Osteocyte (in vitro differentiated cells): ENCODE measurements at places on chromosomes 1 and 21. TPM values are rescaled to one million over a fixed set of nuclear protein-coding genes. Genes with fewer than 3 reads are reported as not detected.

Gene SERPINC1
- 0.40 TPM in 1 of 2 replicates, not detected in the other for total RNA-seq

Gene CFAP107
- total RNA-seq = not detected in 2 replicates

- no peaks in the 10 kb centered on the region for H3K36me3 ChIP-seq
- peaks cover 29% of the 10 kb centered on the region for H3K4me1 ChIP-seq
- H3K27me3 ChIP-seq = no peaks in the 10 kb centered on the region
- H3K27ac ChIP-seq = no peak overlapping the region
- no peak for DNase-seq
Measured at GRCh38 chr1:243964915-243965314, 86.2 kb upstream of the ZBTB18 start.

Gene PTAFR
- total RNA-seq = 0.08 TPM in 1 of 2 replicates, not detected in the other

DNA sequence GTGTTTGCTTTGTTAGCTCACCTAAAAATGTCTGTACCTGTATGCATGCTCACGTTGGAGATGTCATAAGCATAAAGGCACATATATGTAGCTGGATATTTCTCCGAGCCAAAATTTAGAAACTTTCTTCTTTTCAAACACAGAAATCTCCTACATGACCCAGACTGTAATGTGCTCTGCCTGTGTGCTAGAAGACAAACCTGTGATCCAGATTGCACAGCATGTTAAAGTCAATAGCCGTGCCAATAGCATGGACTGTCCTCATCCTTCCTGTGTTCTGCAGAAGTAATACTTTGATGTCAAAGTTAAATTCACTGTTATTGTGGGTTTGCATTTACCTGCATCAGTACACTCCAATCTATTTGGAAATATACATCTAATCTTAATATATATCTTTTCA is 346.2 kb upstream of the ZRANB2 start:
- no peaks in the 10 kb centered on the region for H3K4me1 ChIP-seq
- H3K4me3 ChIP-seq = no peak overlapping the region
- H3K36me3 ChIP-seq = no peaks in the 10 kb centered on the region
- no peak for DNase-seq
- H3K27ac ChIP-seq = no peak overlapping the region

Gene KMO
- not detected in 2 replicates for total RNA-seq

Gene NR1I3
- not detected in 2 replicates for total RNA-seq

Gene TNFRSF1B
- 3.7 and 7.4 TPM in 2 replicates for total RNA-seq

Gene RASSF5
- total RNA-seq = 0.34 TPM in 1 of 2 replicates, not detected in the other

DNA sequence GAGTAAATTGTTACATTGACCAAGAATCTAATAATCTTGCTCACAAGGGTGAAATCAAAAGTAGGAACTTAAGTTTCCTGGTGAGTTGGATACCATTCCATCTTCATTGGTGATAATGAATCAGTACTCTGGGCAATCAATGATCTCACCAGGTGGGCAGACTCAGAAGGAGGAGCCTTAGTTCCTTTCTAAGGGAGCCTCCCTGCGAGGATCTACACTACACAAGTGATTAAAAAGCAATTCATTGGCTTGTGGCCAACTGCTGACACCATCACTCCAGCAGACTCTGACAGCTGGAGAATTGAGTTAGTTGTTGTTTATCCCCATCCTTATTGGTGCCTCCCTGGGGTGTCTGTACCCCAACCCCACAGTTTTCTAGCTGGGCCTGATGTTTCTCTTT is 84.1 kb upstream of the VANGL1 start:
- no peak for DNase-seq
- H3K36me3 ChIP-seq = no peaks in the 10 kb centered on the region
- no peak overlapping the region for H3K4me3 ChIP-seq
- H3K4me1 ChIP-seq = peaks cover 19% of the 10 kb centered on the region

DNA sequence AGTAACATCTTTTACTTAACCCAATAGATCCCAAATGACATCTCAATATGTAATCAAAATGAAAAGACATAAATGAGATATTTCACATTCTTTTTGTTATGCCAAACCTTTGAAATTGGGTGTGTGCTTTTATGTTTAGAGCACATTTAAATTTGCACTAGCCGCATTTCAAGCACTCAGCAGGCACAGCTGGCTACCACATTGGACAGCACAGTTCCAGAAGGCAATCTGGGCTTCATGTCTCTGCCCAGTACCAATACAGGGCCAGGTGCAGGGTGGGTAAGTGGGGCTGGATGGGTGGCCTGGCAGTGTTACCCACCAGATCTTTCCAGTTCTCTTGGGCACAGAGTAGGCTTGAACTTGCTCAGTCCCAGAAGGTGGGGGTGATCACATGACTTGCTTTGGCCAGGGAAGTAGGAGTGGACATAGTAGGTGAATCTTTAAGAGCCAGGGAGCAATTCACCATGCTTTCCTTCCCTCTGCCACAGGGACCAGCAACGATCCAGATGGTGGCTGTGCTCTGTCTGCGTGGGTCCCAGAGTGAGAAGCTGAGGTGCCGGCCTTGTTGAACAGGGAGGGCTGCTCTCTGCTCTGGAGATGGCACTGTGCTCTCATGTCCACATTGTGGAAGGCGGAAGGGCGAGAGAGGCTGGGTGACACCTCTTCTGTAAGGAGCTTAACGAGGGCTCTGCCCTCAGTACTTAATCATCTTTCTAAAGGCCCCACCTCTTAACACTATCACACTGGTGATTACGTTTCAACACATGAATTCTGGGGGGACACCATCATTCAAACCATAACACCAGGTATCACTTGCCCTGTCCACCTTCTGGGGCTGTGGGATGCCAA is 261.4 kb downstream of the GRIK3 start:
- no peak overlapping the region for H3K27ac ChIP-seq
- H3K36me3 ChIP-seq = no peaks in the 10 kb centered on the region
- no peak overlapping the region for H3K4me3 ChIP-seq
- no peak for DNase-seq

GRCh38 chr1:67126111-67126746 is 8.5 kb downstream of the C1orf141 start:
- H3K4me3 ChIP-seq = no peak overlapping the region
- no peaks in the 10 kb centered on the region for H3K27me3 ChIP-seq
- H3K36me3 ChIP-seq = no peaks in the 10 kb centered on the region
- H3K4me1 ChIP-seq = no peaks in the 10 kb centered on the region
- no peak for DNase-seq

Gene KCNC4
- 1.1 and 2.0 TPM in 2 replicates for total RNA-seq

DNA sequence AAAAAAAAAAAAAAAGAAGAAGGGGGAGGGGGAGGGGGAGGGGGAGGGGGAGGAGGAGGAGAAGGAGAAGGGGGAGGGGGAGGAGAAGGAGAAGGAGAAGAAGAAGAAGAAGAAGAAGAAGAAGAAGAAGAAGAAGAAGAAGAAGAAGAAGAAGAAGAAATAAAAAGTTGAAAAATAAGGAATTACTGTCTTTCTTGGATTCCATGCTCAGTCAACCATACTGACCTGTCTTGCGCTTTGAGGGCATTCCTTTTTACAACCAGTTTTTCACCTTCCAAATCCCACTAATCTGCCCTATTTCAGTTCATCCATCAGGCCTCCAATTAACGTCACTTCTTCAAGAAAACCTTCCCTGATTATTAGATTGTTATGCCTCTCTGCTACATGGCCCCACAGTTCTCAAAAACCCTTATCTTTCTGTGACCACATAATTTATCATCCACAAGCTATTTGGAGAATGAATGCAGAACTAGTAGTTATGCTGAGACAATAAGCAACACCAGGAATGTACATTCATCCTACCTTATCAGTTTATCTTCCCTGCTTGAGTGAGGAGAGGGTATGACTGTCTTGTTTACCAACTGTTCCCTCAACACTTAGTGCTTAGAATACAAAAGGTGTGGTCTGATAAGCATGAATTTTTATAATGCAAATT is 57.5 kb upstream of the GUCA2A start:
- no peak overlapping the region for H3K4me3 ChIP-seq
- no peak overlapping the region for H3K27ac ChIP-seq
- peaks cover 6% of the 10 kb centered on the region for H3K4me1 ChIP-seq
- no peak for DNase-seq
- H3K27me3 ChIP-seq = no peaks in the 10 kb centered on the region

GRCh38 chr1:101065575-101065974 is 40.0 kb upstream of the DPH5 start:
- no peak overlapping the region for H3K4me3 ChIP-seq
- DNase-seq = no peak
- H3K27me3 ChIP-seq = no peaks in the 10 kb centered on the region
- no peaks in the 10 kb centered on the region for H3K4me1 ChIP-seq

GRCh38 chr1:201085902-201086735 is 26.1 kb downstream of the CACNA1S start:
- H3K36me3 ChIP-seq = no peaks in the 10 kb centered on the region
- peaks cover 2% of the 10 kb centered on the region for H3K4me1 ChIP-seq
- no peak for DNase-seq
- H3K27me3 ChIP-seq = peaks cover 35% of the 10 kb centered on the region

- H3K4me1 ChIP-seq = peaks cover 12% of the 10 kb centered on the region
- peaks cover 61% of the 10 kb centered on the region for H3K36me3 ChIP-seq
- DNase-seq = no peak
Measured at GRCh38 chr1:40762144-40762923, 21.3 kb upstream of the KCNQ4 start.

DNA sequence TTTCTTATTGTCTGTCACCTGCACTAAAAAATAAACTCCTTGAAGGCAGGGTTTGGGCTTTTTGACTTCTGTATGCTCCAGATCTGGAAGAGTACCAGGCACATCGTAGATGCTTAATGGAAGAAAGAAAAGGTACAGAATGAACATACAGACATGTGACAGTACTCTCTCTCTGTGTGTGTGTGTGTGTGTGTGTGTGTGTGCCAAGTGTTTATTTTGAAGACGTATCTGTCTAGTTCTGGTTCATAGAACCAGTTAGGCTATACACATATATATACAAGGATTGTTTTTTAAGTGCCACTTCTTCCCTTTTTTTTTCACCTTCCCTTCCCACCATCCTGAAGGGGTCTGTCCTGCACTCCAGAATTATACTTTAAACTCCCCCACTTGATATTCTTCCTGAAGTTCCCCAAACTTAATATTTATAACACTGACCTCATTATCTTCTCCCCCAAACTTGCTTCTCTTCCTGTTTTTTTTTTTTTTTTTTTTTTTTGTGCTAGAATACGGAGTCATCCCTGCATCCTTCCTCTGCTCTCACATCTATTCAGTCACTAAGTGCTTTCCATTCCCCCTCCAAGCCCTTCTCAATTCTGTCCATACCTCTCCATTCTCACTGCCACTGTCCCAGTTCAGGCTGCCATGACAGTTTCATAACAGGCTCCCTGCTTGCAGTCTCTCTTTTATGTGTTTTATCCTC is 5.4 kb upstream of the KCNA3 start:
- H3K36me3 ChIP-seq = no peaks in the 10 kb centered on the region
- no peak overlapping the region for H3K27ac ChIP-seq
- DNase-seq = no peak
- no peak overlapping the region for H3K4me3 ChIP-seq
- peaks cover 35% of the 10 kb centered on the region for H3K27me3 ChIP-seq

- no peak for DNase-seq
- peaks cover 16% of the 10 kb centered on the region for H3K27me3 ChIP-seq
- no peaks in the 10 kb centered on the region for H3K36me3 ChIP-seq
- H3K4me3 ChIP-seq = no peak overlapping the region
- no peaks in the 10 kb centered on the region for H3K4me1 ChIP-seq
Measured at GRCh38 chr1:179440971-179441370, 75.2 kb downstream of the AXDND1 start.

- H3K27me3 ChIP-seq = peaks cover 38% of the 10 kb centered on the region
- DNase-seq = no peak
- peaks cover 13% of the 10 kb centered on the region for H3K4me1 ChIP-seq
- H3K36me3 ChIP-seq = no peaks in the 10 kb centered on the region
- no peak overlapping the region for H3K4me3 ChIP-seq
- no peak overlapping the region for H3K27ac ChIP-seq
Measured at GRCh38 chr1:229251185-229251584, 19.7 kb upstream of the RAB4A start.

Gene CALML6
- total RNA-seq = 2.5 and 2.7 TPM in 2 replicates

Gene SPATA46
- not detected in 2 replicates for total RNA-seq

DNA sequence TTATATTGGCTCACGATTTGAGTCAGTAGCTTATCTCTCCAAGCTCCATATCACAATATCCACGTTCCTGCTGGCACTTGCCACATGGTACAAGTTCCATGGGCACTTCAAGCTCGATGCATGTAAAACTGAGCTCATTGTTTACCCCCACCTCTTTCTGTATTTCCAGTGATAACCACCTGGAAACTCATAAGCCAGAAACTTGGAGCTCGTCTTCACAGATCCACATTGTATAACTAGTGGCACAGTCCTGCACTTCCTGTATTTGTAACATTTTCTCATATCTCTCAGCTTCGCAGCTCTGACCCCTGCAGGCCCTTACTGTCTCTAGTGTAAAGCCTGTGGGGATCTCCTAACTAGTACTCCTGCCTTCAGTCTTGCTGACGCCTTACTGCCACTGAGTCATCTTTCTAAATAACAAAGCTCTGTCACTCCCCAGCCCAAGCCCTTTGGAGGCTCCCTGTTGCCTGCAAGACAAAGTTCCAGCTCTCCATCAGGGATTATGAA is 6.5 kb upstream of the C2CD4D start:
- H3K4me3 ChIP-seq = no peak overlapping the region
- DNase-seq = no peak
- H3K27me3 ChIP-seq = peaks cover 62% of the 10 kb centered on the region
- H3K4me1 ChIP-seq = no peaks in the 10 kb centered on the region
- no peaks in the 10 kb centered on the region for H3K36me3 ChIP-seq

Gene GNL2
- 49.2 and 52.3 TPM in 2 replicates for total RNA-seq

Gene HSD3B1
- not detected in 2 replicates for total RNA-seq

DNA sequence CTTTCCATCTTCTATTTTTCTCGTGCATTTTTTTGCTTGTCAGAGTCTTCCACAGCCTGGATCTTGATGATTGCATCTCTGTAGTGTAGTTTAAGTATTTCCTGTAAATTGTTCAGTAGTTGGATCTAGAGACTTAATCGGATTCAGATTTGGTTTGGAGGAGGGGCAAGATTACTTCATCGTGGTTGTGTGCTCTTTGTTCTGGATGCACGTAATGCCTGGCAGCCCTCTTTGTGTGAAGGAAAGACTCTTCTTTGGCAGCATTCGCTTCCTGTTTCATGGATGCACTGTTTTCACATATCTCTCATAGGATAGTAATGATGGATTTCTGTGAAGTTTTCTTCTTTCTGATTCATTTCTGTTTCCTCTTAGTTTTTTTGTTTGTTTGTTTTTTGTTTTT is 14.2 kb downstream of the SEMA4A start:
- H3K27ac ChIP-seq = no peak overlapping the region
- no peak for DNase-seq
- H3K4me1 ChIP-seq = peaks cover 5% of the 10 kb centered on the region
- H3K36me3 ChIP-seq = peaks cover 5% of the 10 kb centered on the region
- H3K4me3 ChIP-seq = no peak overlapping the region
- H3K27me3 ChIP-seq = no peaks in the 10 kb centered on the region

Gene CASZ1
- total RNA-seq = 1.2 and 1.8 TPM in 2 replicates

- H3K27me3 ChIP-seq = no peaks in the 10 kb centered on the region
- H3K4me3 ChIP-seq = no peak overlapping the region
- DNase-seq = no peak
- no peaks in the 10 kb centered on the region for H3K36me3 ChIP-seq
Measured at GRCh38 chr21:39852021-39852721, 15.1 kb upstream of the PCP4 start.

Gene CFAP141
- total RNA-seq = not detected in 2 replicates
